ENCODE measurements at places on chromosomes 5 and 9. TPM values are rescaled to one million over a fixed set of nuclear protein-coding genes. Genes with fewer than 3 reads are reported as not detected.

SPTLC1 gene
- 129 TPM for total RNA-seq

- peak; percentile 90 for DNase-seq
These were observed 760 bp upstream of the MAN1B1 start for GRCh38 chr9:137085920-137086530.

F12 gene
- not detected for total RNA-seq

DNA sequence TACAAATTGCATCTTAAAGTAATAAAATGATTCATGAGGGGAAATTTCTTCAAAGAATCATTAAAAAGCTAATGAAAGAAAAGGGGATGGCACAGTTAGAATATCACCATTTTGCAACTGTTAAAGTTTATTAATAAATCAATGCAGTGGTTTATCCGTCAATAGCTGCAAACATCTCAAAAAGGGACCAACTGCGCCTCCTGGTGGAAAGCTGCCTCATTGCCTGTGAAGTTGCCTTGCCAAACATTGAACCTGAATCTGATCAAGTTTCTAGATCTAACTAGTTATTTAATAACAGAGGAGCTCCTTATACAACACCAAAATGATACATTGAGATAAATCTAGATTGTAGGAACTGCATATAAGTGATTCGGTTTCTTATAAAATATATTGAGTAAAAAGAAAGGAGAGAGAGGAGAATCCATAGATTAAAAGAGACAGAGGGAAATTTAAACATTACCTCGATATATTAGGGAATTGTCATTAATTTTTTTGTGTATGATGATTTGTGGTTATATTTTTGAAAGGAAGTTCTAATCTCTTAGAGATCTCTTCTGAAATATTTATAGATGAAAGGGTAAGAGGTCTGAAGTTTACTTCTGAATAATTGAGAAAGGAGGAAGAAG is 6.9 kb upstream of the NDUFB6 start:
- no peak for DNase-seq

GRCh38 chr9:109328978-109329637 is 8.2 kb upstream of the EPB41L4B start:
- DNase-seq = no peak

PCDHAC2 gene
- total RNA-seq = 0.36 TPM

DNA sequence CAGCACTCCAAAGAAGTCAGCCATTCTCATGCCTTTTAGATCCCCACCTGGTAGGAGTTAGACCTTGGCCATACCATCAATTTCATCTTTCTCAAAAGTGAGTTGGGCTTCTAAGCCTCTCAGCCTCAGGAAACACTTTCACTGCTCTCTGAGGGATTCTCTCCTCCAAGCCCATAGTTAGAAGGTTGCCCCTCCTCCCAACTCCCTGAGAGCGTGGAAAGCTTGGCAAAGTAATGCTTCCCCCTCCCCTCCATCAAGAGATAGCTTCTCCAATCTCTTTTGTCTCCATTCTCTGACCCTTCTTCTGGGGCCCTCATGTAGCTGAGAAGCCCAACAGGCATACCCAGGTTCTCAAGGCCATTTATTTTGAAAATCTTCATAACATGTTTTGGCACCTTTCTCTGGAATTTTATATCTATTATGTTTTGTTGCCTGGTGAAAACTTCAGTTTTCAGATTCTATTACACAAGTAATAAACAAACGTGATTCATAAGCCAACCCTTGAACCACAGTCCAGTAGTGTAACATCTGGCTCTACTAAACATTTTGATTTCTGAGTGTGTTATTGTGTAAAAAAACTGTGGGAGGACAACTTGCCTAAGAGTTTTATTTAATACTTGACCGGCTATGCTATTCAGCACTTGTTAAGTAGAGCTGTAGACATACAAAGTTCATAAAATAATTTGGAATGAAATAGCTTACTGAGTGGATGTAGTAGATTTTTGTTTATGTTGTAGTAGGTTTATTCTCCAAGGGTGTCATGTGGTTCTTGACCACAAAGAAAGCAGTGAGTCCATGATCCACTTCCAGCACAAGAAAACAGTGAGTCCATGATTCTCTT is 17.1 kb downstream of the LVRN start:
- no peak for DNase-seq

SPINK6 gene
- not detected for total RNA-seq

GRCh38 chr9:103116246-103116645 is 121.1 kb downstream of the CYLC2 start:
- DNase-seq = no peak

- DNase-seq = peak; percentile 70
These were observed 76.1 kb upstream of the OTULINL start for GRCh38 chr5:14505310-14506139.

GRCh38 chr9:33438926-33439680 is 8.3 kb downstream of the AQP3 start:
- peak; percentile 58 for DNase-seq

ACOT12 gene
- not detected for total RNA-seq

GRCh38 chr9:99953861-99954507 is 47.5 kb downstream of the STX17 start:
- DNase-seq = no peak

DNA sequence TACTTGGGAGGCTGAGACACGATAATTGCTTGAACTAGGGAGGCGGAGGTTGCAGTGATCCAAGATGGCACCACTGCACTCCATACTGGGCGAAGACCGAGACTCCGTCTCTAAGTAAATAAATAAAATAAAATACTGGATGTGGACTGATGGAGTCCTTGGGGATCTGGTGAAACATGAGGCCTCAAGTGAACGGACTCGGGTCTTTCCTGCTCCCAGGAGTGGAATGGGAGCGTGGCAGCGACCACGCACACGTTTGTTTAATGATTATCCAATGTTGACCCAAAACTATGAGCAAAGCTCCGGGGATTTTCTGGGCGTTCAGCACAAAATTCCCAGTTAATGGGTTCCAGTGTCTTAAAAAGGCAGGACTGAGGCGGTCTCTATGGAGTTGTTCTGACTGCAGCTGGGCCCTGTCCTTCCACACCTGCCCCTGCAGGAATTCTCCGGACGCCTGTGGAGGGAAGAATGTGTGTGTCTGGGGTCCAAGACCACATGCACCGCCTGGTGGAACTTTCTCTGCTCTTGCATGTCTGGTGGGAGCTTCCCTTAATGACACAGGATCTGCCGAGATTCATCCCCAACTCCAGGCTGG is 26.6 kb downstream of the NEK6 start:
- peak; percentile 85 for DNase-seq

DNA sequence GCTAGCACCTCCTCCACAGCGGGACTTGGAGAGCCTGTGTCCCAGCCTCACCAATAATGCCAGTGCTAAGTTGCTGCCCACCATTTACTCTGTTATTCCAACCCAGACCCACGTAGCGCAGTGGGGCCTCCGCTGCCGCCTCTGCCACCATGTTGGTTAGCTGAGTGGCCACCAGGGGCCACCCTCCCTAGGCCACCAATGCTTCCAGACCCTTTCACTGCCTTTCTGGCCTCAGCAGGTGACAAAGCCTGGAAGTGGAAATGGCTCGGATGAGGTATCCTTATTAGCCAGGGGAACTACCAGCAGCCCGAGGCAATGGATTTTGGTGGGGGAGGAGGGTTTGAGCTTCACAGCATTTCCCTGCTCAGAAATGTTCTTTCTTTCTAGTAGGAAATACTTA is 110.1 kb downstream of the OSTF1 start:
- DNase-seq = no peak

GRCh38 chr5:89191374-89191773 is 308.4 kb upstream of the MEF2C start:
- DNase-seq = no peak

DNA sequence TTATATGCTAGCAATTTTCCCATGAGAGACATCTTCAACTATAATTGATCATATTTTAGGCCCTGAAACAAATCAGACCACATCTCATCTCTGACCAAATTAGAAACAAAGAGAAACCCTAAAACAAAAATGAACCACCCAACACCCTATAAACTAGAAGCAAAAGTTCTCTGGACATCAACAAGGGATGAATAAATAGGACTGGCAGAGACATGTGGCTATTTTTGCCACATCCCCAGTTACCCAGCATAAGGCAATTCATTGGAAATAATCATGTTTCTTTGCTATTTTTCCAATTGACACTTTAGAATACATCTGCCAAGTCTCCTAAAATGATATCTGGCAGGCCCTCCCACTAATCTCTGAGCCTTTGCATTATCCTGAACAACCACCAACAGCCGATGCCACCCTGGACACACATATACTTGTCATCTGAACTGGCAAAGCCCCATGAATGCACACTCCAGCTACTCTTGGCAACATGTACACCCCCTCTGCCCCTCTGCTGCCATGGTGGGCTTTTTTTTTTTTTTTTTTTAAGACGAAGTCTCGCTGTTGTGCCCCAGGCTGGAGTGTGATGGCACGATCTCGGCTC is 53.5 kb upstream of the EQTN start:
- no peak for DNase-seq

- DNase-seq = no peak
These were observed 237.4 kb upstream of the PTGER4 start for GRCh38 chr5:40442346-40442745.

- no peak for DNase-seq
These were observed 22.4 kb upstream of the TRIM52 start for GRCh38 chr5:181283347-181283746.

CD180 gene
- not detected for total RNA-seq

DNA sequence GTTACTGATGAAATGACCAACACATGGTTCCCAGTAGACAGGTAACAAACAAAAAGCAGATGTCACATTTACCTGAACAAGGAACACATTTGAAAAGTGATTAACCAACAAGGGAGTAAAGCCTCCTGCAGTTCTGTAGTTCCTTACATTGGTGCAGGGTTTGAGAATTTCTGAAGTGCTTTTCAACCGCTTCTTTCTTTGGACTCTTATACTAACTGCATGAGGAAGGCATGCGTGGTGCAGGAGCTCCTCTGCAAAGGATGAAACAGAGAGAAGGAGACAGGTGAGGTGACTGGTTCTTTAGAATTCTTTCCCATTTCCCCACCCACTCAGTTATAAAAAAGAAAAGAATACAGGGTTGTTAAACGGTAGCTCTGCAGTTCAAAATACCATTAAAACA is 4.6 kb upstream of the IL9 start:
- DNase-seq = peak; percentile 75

BAG1 gene
- 35.9 TPM for total RNA-seq

DNA sequence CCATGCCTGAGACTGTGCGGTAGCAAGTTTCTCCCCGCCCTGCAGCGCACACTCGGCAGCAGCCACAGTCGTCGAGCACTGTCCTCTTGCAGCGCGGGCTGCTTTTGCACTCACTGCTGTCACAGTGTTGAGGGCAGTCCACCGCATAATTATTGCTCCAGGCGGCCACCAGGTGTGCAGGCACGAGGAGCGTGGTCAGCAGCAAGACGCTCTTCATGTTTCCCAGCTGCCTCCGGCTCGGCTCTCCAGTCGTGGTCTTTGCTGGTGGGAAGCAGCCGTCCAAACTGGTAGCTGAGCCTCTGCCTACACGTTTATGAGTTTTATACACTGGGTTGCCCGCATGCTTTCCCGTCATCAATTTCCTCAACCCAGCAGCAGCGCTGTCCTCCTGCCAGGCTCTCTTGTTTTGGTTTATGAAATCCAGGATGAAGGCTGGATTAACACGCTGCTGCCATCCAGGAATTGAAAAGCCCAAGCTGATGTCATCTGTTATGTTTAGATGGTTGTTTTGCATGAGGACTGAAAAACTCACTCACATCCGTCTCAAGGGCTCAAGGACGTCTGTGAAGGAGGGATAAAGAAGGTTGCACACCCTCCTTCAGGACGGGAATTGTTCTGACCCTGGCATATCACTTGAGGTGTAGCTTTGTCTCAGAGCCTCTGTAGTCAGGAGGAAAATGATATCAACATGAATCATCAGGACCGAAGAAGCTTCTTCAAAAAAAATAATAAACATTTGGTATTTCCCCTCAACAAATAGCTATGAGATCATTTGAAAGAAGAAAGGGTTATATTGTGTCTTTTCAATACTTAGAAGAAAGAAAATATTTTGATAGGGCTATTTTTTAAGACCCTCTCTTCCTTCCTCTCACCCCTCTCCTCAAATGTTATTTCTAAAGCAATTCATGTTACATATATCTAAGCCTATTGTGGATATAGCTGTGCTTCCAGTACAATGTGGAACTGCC is at the start of gene ESM1:
ESM1 (minus strand) TSS at position 293 of the 968 bp plus-strand sequence; CDS start at position 217, 76 bp downstream.
- DNase-seq = peak; percentile 89

DNA sequence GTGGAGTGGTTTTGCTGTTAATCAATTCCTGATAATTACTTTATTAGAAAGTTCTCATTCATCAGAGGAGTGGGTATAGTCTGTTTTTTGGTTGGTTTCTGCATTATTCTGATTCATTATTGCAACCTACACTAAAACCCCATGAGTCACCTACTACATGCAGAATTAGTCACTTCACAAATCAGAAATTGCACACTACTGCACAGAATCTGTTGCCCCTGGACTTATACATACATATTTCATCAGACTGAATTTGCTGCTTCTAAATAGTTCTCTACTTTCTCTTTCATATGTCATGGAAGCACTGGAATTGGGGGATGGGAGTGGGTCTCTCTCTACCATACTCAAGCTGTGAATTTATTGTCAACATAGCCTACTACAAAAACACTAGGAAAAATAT is 585.1 kb downstream of the DNAH5 start:
- DNase-seq = no peak

FBP2 gene
- not detected for total RNA-seq

IL9 gene
- total RNA-seq = not detected

CDH18 gene
- 0.36 TPM for total RNA-seq

- peak; percentile 72 for DNase-seq
These were observed 336.7 kb downstream of the CCDC171 start for GRCh38 chr9:15889555-15889954.

DNA sequence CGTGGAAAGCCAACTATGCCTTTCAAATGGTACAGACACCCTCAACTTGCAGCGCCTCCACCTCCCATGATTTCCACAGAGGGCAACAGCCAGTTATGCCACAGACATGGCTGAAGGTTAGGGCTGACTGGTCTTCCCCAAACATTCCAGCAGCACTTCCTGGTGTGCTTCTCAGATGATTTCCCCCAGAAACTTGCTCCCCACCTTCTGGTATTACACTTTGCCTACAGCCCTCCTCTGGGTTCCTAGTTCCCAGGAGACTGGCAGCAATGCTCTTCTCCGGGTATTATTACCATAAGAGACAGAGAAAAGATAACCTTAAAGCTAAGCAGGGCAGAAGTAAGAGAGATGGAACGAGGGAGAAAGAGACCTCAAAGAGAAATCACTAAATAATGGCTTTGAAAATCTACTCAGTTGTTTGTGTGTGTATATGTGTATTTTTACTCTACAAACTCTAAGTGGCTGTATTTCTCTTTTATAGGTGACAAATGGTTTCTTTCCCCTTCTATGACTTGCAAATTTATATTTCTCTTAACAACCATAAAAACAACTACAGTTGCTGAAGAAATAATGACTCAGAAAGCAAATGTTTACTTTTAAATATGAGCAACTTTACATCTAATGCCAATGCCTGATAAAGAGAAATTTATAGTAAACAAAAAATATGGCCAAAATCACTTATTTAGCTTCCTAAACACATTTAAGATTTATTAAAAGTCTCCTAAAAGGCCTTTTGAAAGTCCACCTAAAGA is 133.8 kb downstream of the PDE4D start:
- no peak for DNase-seq

- DNase-seq = no peak
These were observed 393.6 kb upstream of the IZUMO3 start for GRCh38 chr9:24939109-24939850.

TIMD4 gene
- total RNA-seq = not detected
